ENCODE measurements at places on chromosomes 2 and 18.

DNA sequence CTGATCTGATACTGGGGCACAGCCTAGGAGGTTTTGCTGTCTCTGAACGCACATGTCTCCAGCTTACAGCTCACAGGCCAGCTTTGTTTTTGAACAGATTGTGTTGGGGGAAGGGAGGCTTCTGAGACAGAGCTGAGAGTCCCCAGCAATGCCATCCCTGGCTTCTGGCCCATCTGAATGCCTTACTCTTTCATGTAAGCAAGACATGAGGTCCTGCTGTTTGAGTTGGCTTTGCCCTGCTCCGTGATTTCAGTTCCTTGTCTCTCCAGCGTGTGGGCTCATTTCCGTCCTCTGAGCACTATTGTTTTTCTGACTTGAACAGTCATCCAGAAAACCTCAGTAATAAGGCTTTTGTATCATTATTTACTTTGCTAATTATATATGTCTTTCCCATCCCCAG is 194.9 kb upstream of the TNP1 start:
- no peak for DNase-seq

DNA sequence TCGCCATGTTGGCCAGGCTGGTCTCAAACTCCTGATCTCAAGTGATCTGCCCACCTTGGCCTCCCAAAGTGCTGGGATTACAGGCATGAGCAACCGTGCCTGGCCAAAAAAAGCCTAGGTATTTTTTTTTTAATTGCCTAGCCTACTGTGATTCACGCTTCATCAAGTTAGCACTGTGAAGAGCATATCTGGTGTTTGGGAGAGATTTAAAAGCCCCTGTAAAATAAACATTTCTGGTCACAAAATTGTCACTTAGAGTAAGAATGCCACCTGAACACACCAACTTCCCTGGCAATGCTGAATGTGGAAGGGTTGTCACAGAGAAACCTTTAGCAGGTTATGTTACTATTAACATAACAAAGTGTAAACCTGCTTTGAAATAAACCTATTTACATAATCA is 39.7 kb upstream of the CHAC2 start:
- no peak for DNase-seq

DNA sequence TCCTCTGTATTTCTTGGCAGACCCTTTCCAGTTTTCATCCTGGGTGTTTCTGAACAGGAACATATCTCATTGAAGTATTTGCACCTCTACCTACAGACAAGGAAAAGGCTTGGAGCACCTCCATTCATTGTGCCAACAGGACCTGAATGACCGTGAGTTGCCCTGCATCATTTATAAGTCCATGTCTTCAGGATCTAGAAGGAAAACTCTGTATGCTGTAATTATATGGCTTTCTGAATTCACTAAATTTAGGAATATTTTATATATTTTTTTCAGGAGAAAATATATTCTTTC is 402.3 kb upstream of the SLC14A2 start:
- DNase-seq, result no peak

DNA sequence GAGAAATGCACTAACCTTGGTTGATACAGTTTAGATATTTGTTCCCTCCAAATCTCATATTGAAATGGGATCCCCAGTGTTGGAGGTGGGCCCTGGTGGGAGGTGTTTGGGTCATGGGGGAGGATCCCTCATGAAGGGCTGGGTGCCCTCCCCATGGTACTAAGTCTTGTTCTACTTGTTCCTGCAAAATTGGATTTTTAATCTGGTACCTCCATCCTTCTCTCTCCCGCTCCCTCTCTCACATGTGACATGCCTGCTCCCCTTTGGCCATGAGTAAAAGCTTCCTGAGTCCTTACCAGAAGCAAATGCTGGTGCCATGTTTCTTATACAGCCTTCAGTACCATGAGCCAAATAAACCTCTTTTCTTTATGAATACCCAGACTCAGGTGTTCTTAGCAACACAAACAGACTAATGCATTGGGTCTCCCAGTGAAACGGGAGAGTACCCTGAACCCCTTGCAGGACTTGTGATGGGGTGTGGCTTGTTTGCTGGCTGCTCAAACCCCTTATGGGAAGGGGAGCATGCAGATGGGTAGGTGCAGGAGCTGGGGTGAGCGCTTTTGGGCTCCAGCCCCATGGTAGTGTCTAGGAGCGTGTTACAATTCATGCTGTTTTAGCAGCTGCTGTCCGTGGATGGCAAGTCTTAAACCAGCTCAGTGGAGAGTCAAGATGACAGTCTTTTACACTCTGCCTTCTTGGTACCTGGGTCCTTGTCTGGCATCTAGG is 27.2 kb downstream of the FAHD2B start:
- no peak for DNase-seq

GRCh38 chr2:68637047-68637446 is 6.3 kb upstream of the PROKR1 start:
- DNase-seq, result no peak

GRCh38 chr2:46014911-46015654 is 282.1 kb upstream of the EPAS1 start:
- no peak for DNase-seq

- no peak for DNase-seq
Observed at GRCh38 chr18:48882379-48882778, 68.4 kb downstream of the SMAD7 start.

DNA sequence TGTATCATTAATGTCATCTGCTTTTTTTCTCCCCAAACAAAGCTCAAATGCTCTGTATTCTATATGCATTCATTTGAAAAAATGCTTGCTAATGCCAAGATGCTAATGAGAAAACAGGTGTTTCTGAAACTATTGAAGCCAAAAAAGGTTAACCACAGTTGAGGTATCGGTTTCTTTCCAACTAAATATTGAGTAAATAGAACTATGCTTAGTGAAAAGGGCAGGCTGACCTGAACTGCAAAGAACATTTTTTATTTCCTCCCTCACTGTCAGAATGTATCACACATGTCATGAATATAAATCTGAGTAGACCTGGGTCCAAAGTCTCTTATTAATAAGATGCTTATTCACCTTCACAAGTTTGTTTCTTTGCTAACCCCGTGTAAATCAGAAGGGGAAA is 866.6 kb downstream of the CPS1 start:
- no peak for DNase-seq

DNA sequence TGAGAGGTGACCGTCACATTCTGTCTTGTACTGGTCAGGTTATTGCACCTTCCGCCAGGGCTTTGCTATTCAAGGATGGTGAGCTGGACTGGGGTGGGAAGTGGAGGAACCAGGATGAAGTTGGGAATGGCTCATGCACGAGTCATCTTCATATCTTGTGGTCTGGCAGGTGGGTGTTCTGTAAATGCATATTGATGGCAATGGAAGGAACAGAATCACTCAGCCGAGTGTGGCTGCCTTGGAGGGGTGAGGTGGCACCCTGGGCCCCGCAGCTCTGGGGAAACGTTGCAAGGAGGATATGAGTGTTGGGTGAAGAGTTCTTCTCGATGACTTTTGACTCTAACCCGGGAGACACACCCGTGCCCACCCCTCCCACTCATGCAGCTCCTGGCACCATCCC is 1.2 kb downstream of the NEU2 start:
- DNase-seq, result no peak

GRCh38 chr2:149587220-149587949 is at the start of gene MMADHC:
Gene MMADHC, minus strand, starts transcription at chr2:149587775. Its CDS starts 678 bp downstream, at chr2:149587097.
- DNase-seq, result peak; percentile 89

DNA sequence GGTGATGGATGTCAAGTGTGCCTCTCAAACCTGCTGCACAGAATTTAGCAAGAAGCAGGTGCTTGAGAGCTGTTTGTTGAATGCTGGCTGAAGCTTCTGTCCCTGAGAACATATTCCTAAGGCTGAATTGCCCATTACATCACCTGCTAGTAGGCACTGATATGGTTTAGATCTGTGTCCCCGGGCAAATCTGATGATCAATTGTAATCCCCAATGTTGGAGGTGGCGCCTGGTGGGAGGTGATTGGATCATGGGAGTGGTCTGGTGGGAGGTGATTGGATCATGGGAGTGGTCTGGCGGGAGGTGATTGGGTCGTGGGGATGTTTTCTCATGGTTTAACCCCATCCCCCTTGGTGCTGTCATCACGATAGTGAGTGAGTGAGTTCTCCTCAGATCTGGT is 128.0 kb downstream of the HRH4 start:
- no peak for DNase-seq

- no peak for DNase-seq
Observed at GRCh38 chr2:17969661-17970060, 91.2 kb downstream of the KCNS3 start.
